ENCODE measurements at places on chromosomes 4 and X.

GRCh38 chrX:83759872-83760271 lies 101.1 kb upstream of the CYLC1 start:
- DNase-seq = no peak

DNA sequence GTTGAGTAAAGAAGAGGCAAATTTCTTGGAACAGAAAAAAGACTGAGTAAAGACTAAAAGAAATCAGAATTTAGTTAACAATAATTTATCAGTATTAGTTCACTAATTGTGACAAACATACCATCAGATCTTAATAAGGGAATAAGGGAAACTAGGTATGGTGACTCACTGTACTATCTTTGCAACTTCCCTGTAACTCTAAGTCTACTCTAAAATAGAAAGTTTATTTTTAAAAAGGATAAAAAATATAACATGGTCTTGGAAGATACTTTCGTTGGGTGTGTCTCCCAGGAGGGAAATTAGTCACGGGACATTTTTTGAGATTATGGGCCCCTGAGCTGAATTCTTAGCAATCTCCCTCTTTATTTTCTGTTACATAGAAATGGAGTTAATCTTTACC lies 97.3 kb downstream of the EMCN start:
- DNase-seq = no peak

GRCh38 chrX:80223982-80224579 lies 196.2 kb upstream of the TENT5D start:
- no peak for DNase-seq

- no peak for DNase-seq
Measured at GRCh38 chr4:189279188-189279587, 661.5 kb upstream of the FRG1 start.

DNA sequence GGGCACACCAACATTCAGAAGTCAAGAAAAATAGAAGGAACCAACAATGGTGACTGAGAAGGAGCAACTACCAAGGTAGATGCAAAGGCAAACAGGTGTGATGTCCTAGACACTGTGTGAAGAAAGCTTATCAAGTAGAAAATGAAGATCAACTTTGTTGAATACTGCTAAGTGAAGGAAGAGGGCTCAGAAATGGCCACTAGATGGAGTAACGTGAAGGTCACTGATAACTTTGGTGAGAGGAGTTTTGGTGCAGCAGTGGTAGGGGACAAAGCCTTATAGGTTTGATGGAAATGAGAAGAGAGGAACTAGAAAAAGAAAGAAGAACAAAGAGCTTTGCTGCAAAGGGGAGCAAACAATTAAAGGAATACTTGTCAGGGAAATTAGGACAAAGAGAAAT lies 23.5 kb downstream of the OTC start:
- DNase-seq = no peak

- no peak for DNase-seq
Measured at GRCh38 chr4:4383085-4383484, 3.8 kb upstream of the NSG1 start.

DNA sequence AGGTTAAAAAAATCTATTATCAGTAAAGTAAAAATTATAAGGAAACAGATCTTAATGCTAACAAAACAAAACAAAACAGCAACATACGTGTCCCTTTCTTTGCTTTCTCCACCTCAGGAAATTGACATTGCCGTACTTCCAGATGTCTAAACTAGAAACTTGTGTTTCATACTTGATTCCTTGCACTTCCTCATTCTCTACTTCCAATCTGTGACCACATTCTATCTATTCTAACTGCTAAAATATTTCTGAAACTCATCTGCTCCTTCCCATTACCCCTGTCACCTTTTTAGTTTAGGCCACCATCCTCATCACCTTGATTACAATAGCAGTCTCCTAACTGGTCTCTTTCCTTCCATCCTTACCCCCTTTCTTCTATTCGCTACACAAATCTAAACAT lies 22.5 kb upstream of the RPA4 start:
- no peak for DNase-seq

DNA sequence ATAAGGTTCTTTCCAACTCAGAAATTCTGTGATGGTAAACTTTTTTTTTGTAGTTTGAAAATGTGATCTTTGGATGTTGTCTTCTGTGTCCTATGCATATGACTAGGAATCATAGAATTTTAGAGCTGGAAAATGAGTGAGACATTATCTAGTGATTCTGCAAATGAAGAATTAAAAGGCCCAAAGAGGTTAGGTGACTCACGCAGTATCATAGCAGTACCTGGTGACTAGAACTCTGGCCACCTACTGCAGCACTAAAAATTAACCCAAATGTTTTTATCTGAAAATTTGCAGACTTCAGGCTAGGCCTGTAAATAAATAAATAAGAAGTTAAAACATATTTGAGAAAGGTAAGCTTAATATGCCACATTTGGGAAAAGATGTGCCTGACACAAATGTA lies 52.8 kb downstream of the NFKB1 start:
- DNase-seq = no peak

GRCh38 chr4:99735822-99736221 lies 78.2 kb upstream of the C4orf54 start:
- no peak for DNase-seq

DNA sequence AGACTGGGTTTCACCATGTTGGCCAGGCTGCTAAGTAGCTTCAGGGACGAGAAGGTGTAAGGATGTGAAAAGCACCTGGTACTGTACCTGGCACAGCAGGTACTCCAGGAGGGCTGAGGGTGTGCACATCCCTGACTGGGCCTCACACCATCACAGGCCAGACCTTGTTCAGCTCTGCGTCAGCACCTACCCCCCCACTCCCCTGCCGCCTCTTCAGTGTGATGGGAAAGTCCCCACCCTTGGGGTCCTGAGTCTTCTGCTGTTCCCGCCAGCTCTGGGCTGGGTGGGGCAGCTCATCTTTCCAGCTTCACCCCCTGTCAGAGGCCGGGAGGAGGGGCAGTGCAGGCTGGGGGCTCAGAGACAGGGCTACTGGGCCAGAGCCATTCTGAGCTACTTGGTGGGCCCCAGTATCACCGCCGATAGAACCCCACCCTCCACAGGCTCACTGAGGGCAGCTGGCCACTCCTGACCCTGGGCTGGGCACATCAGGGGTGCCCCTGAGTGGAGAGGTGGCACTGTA lies 6.7 kb upstream of the SH3BP2 start:
- peak; percentile 56 for DNase-seq

GRCh38 chr4:76920715-76921114 lies 22.8 kb upstream of the SOWAHB start:
- DNase-seq = no peak

DNA sequence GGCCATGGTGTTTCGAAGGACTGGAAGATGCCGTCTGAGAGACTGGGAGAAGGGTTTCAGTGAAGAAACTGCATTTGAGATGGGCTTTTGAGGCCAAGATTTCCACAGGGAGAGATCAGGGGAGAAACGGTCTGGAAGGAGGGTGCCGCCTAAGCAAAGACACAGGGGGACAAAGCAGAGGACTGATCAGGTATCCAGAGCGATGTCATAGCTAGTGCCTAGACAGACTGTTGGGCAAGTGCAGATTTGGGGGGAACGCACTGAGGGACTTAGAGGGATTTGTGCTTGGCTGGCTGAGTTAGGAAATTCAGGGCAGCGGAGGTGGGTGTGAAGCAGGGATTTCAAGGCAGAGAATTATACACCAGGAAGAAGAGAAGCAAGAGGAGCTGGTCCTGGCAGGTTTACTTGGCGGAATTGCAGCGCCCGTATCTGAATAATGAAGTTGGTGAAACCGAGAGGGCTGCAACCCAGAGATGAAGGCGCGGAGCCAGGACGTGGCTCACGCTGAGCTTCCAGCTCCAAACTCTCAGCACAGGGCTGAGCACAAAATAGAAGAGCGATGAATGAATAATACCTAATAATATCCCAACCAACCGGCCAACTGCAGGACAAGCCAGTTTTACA lies 106.9 kb downstream of the MAML3 start:
- no peak for DNase-seq

- DNase-seq = no peak
Measured at GRCh38 chrX:69037786-69038185, 127.5 kb downstream of the PJA1 start.

DNA sequence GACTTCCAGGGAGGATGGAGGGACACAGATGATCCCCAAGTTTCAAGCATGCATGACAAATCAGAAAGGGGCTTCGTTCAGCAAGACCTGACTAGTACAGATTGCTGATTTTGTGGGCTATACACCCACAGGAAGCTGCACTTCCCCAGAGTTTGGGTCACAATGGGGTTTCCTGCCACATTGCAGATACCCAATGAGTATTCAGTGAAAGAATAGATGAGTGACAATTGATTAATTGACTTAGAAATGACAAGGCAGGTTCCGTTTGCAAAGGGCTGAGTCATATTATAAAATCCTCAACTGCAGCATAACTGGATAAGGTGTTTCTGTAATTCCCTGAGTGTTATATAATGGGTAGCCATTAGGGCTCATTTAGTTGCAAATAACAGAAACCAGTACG lies 146.6 kb upstream of the TBL1X start:
- no peak for DNase-seq

DNA sequence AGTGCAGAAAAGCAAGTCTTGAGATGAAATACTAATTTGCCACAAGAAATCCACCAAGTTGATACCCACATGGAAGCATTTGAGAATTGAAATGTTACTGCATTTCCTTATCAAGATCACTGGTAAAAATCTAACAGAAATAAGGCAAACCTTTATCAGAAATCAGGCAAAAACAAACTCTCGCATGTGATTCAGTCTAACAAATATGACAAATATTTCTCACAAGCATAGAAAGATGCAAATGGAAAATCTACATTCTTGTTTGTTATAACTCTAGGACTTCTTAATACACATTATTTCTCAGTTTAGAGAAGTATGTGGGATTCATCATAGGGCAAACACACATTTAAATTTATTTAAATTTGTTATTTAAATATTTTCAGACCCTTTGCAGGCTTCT lies 52.9 kb downstream of the TXK start:
- no peak for DNase-seq

DNA sequence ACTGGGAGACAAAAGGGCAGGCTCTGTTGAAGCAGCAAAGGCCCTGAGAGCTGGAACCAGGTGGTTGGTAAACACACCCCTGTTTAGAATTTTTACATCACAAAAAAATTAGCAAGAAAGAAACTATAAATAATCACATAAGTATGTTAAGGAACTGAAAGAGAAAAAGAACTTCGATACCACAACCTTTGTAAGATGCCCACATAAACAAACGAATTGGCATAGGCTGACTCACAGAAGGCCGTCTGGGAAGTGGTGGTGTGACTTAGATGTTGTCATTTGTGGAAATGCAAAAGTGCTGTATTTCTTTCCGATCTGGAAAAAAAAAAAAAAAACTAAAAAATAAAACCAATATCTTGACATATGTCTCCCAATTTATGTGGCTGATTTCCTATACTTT lies 235.1 kb downstream of the USP46 start:
- DNase-seq = no peak

DNA sequence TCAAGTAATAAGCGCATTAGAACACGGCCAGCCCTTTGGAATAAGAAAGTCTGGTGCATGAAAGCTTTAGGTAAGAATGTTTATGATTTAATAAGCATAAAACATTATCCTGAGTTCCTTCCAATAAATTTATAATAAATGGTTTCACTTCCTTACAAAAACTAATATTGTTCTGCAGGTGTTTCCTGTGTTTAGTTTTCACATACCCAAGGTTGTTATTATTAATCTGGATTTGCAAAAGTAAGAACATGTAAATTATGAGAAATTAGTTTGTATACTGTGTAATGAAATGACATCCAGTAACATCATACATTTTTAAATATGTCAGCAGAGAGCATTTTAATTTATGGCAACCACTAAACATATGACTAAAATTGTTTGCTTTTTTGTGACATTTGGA lies 72.1 kb downstream of the BANK1 start:
- no peak for DNase-seq

DNA sequence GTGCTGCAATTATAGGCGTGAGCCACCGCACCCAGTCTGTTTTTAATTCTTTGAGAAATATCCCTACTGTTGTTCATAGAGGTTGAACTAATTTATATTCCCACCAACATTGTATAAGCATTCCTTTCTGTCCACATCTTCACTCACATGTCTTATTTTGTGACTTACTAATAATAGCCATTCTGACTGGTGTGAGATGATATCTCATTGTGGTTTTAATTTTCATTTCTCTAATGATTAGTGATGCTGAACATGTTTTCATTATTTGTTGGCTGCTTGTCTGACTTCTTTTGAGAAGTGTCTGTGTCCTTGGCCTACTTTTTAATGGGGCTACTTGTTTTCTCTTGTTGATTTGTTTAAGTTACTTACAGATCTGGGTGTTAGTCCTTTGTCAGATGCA lies 310.9 kb upstream of the MAOA start:
- no peak for DNase-seq

- no peak for DNase-seq
Measured at GRCh38 chr4:79173186-79173585, 152.7 kb downstream of the NAA11 start.

DNA sequence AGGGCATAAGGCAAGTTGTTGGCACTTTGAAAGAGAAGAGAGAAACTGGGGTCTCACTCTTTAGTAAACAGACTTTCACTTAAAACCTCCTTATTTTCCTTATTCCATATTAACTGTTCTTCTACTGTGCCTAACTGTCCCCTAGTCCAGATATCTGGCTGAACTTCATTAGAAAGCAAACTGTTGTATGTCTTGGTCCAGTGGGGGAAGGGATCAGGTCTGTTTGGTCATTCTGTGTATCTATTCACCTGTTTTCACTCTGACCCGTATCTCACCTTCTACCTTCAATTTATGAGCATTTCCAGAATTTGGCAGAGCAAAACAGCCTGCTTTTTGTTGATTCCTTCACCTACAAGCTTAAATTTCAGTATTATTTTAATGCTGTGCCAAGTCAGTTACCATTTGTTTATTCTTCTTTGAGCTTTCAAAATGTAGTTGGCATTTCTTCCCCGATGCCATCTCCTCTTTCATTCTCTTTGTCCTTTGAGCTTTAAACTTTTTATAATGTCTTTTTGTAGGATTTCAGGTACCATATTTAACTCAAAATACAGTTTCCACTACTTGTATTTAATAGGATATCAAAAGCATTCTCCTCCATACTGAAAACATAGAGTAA lies 188.6 kb upstream of the PPARGC1A start:
- DNase-seq = no peak

- DNase-seq = no peak
Measured at GRCh38 chr4:73662709-73663546, 42.7 kb upstream of the RASSF6 start.

GRCh38 chr4:77097611-77098010 lies 21.8 kb upstream of the CCNI start:
- DNase-seq = no peak
